ENCODE measurements at places on chromosomes 16 and 17.

GRCh38 chr16:72369274-72369673, 197.3 kb upstream of the PMFBP1 start:
- no peak for DNase-seq

DNA sequence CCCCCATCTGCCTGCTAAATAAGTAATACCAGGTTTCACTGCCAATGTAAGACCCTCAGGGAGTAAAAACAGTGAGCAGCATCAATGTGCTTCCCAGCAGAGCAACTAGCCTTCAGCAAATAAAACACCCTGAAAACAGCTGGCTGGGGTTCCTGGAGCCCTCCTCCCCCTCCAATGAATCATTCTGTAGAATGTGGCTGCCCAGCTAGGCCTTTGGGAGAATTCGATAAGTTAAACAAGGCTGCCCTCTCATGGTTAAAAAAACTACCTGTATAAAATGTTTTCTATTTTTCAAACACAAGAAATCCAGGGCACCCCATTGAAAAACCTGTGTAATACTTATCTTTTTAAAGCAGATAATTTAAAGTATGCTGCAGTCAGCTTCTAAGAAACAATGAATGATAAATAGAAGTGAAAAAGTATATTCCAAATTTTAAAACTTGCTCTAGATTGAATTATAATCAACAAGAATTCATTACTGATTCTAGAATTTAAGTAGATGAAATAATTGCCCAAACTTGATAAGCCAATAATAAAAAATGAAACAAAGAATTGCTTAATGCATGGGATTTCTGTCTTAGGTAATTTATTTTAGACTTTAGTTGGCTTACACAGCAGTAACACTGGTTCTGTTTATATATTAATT, 9.4 kb upstream of the TOM1L1 start:
- peak; percentile 34 for DNase-seq

GRCh38 chr17:74838274-74838673, 21.4 kb downstream of the GRIN2C start:
- no peak for DNase-seq

- DNase-seq, result no peak
Measured at GRCh38 chr17:76642032-76642561, 1.5 kb downstream of the ST6GALNAC1 start.

DNA sequence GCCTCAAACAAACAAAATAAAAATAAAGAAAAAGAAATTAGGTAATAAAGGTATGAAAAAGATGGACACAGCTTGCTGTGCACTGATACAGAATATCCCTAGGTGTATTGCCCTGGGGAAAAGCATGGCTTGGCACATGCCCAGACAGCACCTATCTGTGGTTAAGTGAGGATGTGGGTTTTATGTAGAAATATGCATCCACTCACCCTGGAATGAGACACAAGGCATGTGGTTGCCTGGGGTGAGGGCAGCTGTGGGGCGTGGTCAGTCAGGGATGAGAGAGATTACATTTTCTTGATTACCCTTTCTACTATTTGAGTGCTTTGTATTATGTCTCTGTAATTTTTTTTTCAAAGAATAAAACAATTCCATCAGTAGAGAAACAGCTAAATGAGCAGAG, 6.9 kb downstream of the PLLP start:
- DNase-seq, result no peak

DNA sequence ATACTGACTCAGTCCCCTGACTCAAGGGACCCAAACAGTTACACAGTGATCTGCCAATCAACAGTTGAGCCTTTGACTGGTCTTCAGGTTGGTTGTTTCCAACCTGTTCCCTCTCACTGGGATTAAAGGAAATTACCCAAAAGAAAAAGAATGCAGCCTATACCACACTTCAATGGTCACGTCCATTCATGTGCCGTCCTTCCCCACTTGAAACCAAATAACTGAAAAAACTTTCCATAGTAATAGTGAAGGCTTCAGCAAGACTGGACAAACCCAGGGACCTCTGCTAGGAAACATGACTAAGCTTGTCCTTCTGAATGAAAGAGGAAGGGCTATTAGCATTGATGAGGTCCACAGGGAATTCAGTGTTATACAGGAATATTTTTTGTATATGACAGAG, 30.6 kb downstream of the MRPS23 start:
- DNase-seq, result no peak

- no peak for DNase-seq
Measured at GRCh38 chr16:49484936-49485335, 111.3 kb downstream of the C16orf78 start.

DNA sequence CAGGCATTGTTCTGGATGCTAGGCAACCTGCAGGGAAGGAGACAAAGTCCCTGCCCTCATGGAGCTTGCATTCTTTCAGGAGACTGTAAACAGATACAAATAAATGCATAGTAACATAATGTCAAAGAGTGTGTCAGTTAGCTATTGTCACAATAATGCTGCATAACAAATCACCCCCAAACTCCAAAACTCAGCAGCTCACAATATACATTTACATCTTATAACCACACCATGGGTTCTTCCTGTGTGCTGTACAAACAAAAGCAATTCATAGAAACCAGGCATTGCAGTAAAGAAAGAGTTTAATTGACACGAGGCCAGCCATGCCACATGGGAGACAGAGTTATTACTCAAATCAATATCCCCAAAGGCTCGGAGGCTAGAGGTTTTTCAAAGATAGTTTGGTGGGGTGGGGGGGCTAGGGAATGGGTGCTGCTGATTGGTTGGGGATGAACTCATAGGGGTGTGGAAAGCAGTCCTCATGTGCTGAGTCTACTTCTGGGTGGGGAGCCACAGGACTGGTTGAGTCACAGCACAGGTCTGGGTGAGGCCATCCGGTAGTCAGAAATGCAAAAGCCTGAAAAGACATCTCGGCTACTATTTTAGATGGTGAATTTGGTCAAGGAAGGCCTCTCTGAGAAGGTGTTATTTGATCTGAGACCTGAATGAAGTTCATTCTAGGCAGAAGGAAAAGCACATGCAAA, 79.0 kb downstream of the GPRC5B start:
- no peak for DNase-seq

DNA sequence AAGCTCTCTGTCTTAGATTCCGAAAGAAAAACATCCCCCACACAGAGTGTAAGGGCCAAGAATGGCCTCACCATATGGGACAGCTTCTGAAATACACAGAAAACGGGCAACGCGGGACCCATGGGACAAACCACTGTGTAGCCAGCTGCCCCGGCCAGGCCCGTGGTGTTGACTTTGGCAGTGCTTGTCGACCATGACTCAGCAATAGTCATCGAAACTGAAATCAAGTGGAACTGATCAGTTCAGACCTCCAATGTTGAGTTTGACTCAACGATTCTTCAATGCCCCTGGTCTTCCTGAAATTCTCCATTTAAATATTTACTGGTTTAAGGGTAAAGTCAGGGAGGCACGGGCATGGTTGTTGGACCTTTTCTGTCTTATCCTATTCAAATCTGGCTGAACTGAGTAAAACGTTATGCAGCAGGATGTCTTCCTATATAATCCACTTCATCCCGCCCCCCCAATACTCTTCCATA, 27.5 kb downstream of the ZFHX3 start:
- DNase-seq, result peak; percentile 56

DNA sequence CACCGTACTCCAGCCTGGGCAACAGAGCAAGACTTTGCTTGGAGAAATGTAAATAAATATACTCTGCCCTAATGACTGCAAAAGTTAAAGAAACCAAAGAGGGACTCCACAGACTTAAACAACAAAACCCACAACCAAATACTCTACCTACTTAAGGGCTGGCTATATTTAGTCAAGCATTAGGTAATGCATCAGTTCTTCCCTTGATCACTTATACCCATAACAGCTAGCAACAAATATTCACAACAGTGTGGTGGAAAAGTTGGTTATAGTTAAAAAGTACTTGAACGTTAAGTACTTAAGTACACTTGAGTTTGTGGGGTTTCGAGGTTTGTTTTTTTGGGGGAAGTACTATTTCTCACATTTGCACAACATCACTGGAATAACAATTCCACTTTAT, 5.4 kb upstream of the HEXIM2 start:
- no peak for DNase-seq

DNA sequence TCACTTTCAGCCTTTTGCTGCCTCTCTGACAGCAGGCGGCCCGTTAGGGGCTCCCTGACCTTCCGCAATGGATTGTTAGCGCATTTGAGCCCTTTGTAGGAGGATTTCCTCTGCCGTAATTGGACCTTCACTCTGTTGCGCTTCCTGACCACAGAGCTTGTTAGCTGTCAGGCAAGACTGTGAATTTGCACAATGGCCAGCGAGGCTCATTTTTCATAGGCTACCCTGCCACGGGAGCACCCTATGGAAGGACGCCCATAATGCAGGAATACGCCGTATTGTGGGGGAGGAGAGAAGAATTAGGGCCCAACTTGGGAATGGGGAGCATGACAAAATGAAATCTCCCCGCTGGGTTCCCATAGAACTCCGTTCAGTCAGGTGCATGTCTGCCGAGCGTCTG, 205.2 kb upstream of the NLRP1 start:
- no peak for DNase-seq

DNA sequence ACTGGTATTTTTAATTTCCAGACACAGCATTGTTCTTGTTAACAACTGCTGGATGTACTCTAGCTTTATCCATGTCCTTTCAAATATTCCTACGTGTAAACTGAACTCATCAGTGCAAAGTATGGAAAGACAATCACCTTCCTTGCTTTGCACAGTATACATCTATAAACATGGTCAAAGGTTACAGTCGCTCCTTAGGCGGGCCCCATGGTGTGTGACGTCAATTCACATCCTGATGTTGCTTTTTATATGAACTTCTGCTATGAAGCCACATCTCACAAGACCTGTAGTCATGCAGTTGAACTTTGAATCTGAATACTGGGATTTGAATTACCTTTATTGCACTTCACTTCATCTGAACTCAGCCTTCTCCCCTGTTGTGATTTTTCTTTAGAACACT, 447.6 kb upstream of the PSMD7 start:
- DNase-seq, result no peak

GRCh38 chr16:57098188-57098841, 5.9 kb downstream of the CPNE2 start:
- no peak for DNase-seq

DNA sequence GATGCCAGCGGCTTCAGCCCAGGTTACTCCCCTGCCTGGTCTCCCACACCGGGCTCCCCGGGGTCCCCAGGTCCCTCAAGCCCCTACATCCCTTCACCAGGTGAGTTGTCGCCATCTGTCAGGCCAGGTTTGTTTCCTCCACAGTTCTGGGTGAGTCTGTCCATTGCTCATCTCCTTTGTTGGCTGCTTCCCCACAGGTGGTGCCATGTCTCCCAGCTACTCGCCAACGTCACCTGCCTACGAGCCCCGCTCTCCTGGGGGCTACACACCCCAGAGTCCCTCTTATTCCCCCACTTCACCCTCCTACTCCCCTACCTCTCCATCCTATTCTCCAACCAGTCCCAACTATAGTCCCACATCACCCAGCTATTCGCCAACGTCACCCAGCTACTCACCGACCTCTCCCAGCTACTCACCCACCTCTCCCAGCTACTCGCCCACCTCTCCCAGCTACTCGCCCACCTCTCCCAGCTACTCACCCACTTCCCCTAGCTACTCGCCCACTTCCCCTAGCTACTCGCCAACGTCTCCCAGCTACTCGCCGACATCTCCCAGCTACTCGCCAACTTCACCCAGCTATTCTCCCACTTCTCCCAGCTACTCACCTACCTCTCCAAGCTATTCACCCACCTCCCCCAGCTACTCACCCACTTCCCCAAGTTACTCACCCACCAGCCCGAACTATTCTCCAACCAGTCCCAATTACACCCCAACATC, 28.8 kb downstream of the POLR2A start:
- DNase-seq, result no peak

- no peak for DNase-seq
Measured at GRCh38 chr17:78044280-78044835, 84.2 kb downstream of the TMC6 start.

DNA sequence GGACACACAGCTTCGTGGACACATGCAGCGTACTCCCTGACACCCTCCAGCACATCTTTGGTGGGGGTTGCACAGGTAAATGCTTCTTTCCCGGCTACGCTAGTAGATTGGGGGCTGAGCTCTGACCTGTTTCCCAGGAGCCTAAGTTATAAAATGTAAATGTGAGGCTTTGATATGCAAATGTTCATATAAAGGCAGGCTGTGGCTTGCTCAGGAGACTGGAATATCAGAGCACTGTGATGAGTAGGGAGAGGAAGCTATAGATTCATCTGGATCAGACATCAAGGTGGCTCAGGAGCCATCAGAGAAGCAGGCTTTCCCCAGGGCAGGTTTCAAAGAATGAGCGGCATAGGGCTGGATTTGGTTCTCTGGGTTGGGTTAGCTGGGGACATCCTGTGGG, 3.4 kb upstream of the ETV4 start:
- no peak for DNase-seq

- DNase-seq, result no peak
Measured at GRCh38 chr17:73165616-73166404, 1.0 kb downstream of the SSTR2 start.

DNA sequence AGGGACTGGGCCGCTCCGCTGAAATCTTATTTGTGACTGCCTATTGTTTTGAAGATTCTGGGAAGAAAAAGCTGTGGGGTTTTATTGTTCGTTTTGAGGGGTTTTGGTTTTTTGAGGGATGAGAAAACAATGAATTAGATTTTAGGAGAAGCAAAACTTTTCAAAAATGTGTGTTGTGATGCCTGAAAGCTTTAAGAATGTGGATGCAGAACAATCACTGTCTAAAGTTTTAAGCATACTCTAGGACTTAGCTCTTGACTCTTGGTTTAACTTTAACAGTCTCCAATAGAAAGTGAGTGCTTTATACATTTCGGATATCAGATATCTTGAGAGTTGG, 899 bp downstream of the CFAP52 start:
- peak; percentile 59 for DNase-seq

DNA sequence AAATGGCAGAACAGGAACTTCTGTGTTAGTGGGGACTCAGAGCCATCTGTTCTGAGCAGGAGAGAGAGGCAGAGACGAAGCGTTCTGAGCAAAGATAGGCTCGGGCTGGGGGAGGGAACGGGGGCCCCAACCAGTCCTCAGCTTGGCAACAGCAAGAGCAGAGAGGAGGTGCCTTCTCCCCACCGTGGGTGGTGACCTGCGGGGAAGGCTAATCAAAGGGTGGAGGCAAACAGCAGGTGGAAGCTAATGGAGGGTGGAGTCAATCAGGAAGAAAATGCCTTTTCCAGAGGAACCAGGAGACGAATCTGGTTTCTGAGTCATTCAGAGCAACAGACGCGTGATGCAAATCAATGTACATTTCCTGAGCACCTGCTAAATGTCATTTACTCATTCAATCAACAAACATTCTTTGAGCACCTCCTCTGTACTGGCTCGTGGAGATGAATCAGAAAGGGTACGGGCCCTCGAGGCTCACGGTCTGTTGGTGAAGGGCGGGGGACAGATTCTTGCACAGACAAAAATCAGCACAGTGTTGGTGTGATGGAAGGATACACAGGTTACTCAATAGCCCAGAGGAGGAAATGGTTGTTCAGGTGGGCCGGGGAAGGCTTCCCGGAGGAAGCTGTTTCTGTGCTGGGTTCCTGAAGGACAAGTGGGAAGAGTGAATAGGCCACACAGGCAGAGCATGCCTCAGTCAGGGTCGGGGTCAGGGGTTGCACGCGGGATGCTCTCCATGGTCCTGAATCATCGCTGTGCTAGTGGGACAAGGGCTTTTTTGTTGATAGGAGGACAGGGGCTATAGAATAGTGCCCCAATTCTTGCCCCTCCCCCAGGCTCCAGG, 5.7 kb upstream of the SPNS2 start:
- DNase-seq, result no peak

GRCh38 chr17:8806253-8806925, 7.2 kb upstream of the MFSD6L start:
- no peak for DNase-seq
